Thoracic aorta (tissue), 2 donors: ENCODE measurements at places on chromosomes 1 and 21.

GRCh38 chr1:197761654-197762053 is 13.6 kb downstream of the DENND1B start:
- DNase-seq: no peak

DNA sequence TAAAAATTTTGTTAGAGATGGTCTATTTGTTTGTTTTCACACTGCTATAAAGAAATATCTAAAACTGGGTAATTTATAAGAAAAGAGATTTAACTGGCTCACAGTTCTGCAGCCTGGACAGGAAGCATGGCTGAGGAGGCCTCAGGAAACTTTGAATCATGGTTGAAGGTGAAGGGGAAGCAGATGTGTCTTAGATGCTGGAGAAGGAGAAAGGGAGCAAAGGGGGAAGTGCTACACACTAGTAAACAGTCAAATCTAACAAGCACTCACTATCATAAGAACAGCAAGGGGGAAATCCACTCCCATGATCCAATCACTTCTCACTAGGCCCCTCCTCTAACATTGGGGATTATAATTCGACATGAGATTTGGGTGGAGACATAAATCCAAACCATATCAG is 76.8 kb upstream of the COL24A1 start:
- no peak for DNase-seq

- no peak for DNase-seq
These were observed 83.1 kb upstream of the SOD1 start for GRCh38 chr21:31576428-31576827.

DNA sequence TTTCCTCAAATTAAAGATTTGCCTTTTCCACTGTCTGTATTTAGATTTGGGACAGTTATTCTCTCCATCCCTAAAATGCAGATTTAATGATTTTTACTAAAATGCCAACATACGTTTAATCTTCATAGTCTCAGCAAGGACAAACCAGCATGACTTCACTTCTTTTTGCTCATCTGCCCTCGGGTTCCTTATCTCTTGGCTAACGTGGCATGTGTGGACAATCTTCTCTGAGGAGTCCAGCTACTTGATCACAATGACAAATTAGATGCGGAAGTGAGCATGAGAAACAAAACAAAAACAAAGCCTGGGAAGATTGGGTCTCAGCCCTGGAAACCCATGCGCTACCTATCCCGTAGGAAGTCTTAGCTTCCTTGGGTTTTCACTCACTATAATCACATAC is 1.0 kb downstream of the MRAP start:
- DNase-seq: no peak

DNA sequence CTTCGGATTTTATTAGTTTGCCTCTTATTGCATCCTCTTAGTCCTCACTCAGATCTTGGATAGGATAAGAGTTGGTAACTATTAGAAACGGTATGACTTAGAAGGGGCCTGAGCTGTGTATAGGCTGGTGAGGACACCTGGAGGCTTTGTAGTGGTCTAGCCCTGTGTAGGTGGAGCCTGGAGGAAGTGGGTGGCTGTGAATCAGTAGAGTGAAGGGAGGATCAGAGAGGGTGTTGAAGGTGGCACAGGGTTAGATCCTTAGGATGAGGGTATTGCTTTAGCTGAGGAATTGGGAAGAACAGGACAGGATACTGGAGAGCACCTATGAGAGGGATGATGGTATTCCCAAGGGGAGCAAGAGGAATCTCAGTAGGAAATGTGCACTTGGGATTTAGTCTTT is 5.7 kb downstream of the VANGL1 start:
- DNase-seq: no peak

- no peak for DNase-seq
These were observed 103.6 kb upstream of the GPR52 start for GRCh38 chr1:174344162-174344561.

DNA sequence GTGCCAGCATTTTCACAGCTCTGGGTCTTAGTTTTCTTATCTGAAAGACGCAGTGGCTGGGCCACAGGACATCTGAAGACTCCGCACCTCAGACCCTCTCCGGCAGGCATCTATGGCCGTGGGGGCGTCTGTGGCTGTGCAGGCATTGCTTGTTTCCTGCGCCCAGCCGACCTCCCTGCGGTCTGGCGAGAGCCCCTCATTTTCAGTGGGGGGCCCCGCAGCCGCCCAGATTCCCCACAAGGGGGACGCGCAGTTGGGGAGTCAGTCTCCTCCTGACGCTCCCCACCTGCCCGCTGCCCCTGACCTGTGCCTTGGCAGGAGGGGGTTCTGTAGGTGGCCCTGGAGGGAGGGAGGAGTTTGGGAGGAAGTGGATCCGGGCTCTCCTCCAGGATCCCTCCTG is 3.5 kb upstream of the TFF1 start:
- no peak for DNase-seq

GRCh38 chr1:193971595-193971994 is 785.2 kb upstream of the B3GALT2 start:
- no peak for DNase-seq
